ENCODE measurements at places on chromosomes 6 and 20.

DNA sequence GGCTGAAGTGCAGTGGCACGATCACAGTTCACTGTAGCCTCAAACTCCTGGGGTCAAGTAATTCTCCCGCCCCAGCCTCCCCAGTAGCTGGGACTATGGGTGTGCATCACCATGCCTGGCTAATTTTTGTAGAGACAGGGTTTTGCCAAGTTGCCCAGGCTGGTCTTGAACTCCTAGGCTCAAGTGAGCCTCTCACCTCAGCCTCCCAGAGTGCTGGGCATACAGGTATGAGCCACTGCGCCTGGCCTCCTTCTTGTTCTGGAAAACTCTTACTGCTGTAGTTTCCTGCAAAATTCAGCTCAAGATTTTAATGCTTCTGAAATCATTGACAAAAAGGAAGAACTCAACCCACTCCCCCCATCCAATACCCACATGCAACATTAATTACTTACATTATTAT is 21.9 kb upstream of the KCNG1 start:
- DNase-seq, result no peak

GRCh38 chr6:45772051-45772450 is 243.6 kb downstream of the CLIC5 start:
- DNase-seq, result no peak

- DNase-seq, result no peak
Observed at GRCh38 chr6:87808005-87808757, 106.1 kb upstream of the AKIRIN2 start.

DNA sequence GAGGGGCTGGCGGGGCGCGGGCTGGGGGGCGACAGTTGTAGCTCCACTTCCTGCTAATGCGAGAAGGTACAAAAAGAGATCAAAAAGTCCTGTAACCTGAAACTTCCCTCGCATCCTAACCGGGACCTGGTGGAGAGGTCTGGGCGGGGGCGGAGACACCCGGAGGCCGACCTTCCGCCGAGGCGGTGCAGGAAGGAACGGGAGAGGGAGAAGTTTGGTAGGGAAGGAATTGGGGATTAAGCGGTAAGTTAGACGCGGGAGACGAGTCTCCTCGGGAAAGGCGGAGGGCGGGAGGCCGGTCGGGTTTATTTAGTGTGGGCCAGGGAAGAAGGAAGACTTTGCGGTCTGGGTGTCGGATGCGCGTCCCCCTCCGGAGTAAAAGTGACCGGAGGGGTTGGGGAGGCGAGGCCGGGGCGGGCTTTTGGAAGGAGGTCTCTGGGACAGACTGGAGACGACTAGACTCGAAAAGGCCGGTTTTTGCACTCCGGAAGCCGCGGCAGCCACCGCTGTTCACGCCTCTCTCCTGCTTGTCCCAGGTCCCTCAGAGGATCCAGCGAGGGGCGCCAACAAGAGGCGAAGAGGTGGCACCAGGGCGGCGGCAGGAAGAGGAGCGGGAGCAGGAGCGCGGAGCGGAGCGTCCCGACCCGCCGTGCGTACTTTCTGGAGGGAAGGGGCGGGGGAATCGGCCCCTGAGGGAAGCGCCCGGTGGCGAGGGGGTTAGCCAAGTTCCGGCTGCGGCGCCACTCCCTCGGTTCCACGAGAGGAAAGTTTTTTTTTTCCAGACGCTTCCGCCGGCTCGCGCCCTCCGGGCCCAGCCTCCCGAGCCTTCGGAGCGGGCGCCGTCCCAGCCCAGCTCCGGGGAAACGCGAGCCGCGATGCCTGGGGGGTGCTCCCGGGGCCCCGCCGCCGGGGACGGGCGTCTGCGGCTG is 734 bp downstream of the TPBG start:
- DNase-seq, result peak; percentile 49

DNA sequence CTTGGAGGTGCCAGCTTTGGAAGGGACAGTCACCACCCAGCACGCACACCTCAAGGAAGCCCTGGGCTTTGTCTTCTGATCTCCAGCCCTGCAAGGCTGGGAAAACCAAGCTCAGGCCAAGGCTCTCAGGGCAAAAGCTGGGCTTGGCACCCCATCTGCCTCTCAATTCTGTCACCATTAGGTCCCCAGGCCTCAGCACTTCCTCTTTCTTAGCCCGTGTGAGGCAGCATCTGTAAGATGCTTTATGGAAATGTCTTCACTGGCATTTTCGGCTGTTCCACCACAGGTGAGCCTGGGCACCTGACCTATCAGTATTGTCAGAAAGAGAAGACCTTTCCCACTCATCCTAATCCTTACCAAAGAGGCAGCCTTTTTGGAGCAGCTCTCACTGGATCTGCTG is 24.6 kb downstream of the GMEB2 start:
- DNase-seq, result no peak

DNA sequence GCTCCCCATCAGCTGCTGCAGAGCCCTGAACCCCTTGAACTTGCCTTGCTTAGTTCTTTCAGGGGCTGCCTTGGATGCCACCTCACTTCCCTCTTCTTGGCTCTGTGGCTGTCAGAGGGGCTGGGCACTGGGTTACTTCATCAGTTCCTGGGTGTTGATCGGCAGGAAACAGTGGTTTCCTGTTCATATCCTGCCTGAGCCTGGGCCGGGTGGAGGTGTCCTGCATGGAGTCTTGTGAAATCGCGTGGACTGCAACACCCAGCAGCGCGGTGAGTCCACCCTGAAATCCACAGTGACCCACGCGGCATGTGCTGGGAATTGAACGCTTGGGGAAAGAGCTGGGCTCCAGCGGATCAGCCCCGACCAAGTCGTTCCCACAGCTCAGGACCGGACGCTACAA is 97.5 kb downstream of the CDH26 start:
- DNase-seq, result no peak

- DNase-seq, result no peak
Observed at GRCh38 chr6:92132457-92132856, 1286.9 kb downstream of the EPHA7 start.

DNA sequence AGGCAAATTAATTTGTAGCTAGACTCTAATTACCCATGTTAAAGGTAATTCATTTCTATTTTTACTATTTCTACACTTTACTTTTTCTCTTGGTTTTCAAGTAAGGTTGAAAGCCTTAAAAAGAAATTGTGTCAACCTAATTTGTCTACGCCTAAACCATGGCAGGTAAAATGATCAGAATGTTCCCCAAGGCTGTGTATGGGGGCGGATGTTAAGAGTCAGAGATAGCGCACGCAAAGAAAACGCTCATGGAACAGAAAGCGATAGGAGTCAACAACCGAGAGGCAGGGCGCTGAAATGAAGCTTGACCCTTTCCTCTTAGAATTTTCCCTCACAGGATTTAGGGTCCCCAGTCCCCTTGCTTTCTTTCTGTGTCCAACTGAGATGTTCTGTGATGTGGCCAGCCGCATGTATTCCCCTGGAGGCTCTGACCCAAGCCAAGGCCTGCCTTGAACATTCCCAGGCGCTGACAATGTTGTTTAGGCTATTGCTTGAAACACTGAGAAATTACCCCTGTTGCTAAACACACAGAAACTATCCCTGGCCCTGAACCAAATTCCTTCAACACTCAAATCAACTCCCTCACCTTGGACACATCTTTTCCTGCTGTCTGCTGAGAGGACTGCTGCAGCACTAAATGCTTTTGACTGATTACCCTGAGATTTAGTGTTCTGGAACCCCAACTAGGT is 10.9 kb downstream of the PSMB1 start:
- DNase-seq, result no peak
